Left colon (tissue), 2 donors: ENCODE measurements at places on chromosomes 3 and 15. TPM values are rescaled to one million over a fixed set of nuclear protein-coding genes. Genes with fewer than 3 reads are reported as not detected.
A peak's percentile ranks its signal among the peaks of the same experiment; 100 is the strongest.

Gene GOLGA6A
- not detected for total RNA-seq

Gene BFSP2
- not detected for total RNA-seq

Gene GABRR3
- not detected for total RNA-seq

Gene EFCAB12
- 0.56 TPM for total RNA-seq

Gene MUSTN1
- 2.5 TPM for total RNA-seq

Gene GNAT1
- not detected for total RNA-seq

Gene ATP8B4
- 1.9 TPM for total RNA-seq

Gene CSK
- 84.8 TPM for total RNA-seq

Gene GUCA1C
- not detected for total RNA-seq

Gene HCN4
- 0.12 TPM for total RNA-seq

Gene RRP9
- total RNA-seq: 11.0 TPM

Gene PATL2
- total RNA-seq: 4.3 TPM

Gene WDR93
- not detected for total RNA-seq

- no peak for DNase-seq
These were observed 398.2 kb upstream of the TPM1 start for GRCh38 chr15:62644216-62644888.

GRCh38 chr15:63401078-63401477 is 19.4 kb upstream of the CA12 start:
- no peak for DNase-seq

DNA sequence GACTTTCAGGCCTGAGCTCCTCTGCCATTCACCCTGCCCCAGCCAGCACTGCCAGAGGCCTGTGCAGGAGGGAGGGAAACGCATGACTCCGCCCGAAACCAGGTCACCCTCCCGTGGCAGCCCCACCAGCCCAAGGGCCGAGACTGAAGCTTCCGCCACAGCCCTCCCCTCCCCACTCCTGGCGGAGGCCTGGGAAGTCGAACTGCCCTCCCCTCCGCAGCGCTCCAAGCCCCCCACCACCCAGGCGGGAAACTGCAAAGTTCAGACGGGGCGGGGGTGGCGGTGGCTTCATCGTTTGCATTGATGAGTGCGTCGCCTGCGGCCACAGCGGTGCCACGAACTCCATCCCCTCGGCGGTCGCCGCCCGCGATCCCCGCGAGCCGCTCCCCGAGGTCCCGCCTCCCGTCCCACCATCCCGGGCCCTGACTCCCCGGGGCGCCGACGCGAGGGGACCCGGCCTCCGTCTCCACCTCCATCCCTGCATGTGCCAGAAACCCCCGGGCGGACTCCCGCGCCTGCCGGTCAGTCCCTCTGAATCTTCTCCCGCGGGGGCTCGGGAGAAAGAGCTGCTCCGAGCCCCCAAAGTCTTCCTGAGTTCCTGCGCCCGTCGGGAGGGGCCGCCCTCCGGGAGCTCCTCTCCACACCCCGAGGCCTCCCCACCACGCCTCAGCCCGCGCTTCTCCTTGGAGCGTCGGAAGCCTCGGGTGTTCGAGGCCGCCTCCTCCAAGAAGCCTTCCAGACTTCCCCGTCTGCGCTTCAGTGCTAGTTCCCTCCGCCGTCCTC is 698 bp downstream of the MELTF start:
- DNase-seq: peak; percentile 32

DNA sequence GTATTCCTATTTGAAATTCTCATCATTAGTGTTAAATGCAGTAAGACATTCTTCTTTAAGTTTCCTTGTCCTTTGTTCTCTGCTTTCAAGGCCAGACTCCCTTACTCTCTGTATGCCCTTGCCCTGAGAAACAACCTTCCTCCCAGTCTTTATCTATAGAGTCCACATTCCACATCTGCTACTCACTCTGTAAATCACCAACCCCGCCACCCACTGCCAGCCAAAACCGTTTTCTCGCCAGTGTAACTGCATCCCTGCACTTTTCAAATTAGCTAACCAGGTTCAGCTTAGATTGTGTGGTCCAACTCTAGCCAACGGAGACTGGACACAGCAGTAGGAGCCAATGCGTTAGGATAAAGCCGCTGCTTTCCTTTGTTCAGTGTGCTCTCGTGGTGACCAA is 402.4 kb upstream of the PDZRN3 start:
- DNase-seq: no peak

DNA sequence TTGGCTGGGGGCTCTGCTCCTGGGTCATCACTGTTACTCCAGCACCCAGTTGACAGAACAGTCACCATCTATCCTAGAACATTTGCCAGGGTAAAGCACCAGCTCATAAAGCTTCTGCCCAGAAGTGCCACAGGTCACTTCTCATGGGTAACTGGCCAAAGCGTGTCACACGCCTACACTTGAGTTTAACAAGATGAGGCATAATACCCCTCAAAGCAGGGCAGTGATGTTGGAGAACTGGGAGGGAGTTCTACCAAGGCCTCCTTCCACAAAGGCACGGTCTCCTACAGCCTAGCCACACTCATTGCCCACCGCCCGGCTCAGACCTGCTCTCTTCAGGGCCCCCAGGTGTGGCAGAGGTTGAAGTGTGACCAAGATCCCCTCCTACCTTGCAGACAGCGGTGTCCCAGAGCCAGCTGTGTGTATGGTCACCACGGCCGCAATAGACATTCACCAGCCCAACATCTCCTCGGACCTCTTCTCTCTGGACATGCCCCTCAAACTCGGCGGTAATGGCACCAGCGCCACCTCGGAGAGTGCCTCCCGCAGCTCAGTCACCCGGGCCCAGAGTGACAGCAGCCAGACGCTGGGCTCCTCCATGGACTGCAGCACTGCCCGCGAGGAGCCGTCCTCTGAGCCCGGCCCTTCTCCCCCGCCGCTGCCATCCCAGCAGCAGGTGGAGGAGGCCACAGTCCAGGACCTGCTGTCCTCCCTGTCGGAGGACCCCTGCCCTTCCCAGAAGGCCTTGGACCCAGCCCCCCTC is 107.7 kb downstream of the ETFA start:
- no peak for DNase-seq

DNA sequence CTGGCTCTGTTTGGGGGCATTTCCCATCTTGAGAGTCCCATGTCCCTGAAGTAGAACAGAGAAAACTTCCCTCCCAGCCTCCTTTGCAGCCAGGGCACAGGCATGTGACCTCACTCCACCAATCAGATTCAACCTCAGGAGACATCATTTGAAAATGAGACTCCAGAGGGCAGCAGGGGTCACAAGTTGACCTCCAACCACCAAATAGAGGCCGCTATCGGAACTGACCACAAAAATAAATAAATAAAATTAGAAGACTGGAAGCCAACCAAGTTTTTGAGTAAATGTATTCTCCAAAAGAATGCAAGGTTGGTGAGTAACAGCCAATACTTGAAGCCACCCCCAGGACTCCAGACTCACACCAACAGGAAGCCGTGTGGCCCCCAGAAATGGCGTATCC is 106.5 kb downstream of the CHSY1 start:
- DNase-seq: no peak

GRCh38 chr3:179149406-179149867 is 1.3 kb downstream of the PIK3CA start:
- no peak for DNase-seq

DNA sequence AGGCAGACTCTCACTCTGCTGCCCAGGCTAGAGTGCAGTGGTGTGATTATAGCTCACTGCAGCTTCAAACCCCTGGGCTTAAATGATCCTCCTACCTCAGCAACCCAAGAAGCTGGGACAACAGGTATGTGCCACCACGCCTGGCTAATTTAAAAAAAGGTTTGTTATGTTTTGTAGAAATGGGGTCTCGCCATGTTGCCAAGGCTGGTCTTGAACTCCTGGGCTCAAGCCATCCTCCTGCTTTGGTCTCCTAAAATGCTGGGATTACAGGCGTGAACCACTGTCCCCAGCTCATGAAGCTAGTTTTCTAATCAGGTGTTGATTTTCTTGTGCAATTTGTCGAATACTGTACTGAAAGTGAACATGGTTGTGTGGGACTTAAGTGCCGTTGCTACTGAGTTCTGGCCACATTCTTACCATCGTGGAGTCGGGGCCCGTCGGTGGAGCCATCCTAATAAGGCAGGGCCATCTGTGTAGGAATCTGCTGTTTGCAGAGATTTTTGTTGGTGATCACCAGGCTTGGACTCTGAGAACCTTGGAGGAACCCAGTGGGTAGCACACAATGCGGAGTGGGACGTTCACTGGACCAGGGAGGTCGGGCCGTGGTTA is 193.2 kb downstream of the GOLGA6L6 start:
- no peak for DNase-seq

DNA sequence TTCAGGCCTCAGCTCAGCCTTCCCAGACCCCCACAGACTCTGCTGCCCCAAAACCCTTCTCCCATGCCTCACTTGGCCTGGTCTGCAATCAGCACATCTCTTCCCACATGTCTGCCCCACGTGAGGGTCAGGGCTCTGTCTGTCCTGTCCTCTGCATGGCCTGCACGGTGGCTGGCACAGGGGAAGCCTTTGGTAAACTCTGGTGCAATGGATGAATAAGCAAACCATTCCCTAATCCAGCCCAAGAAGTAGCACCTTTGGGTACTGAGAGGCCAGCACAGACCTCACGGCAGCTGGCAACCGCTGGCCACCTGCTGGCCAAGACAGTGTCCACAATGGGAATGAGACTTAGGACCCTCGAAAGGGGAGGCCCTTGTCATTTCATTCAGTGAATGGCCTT is 27.7 kb downstream of the ABTB1 start:
- DNase-seq: no peak

GRCh38 chr15:52148403-52148802 is 35.8 kb upstream of the BCL2L10 start:
- no peak for DNase-seq

- DNase-seq: no peak
These were observed 258.7 kb downstream of the SLCO3A1 start for GRCh38 chr15:92112180-92112579.

GRCh38 chr15:29132735-29133181 is 136.9 kb downstream of the NSMCE3 start:
- no peak for DNase-seq

GRCh38 chr15:65086680-65087111 is 10.2 kb downstream of the KBTBD13 start:
- no peak for DNase-seq

- no peak for DNase-seq
These were observed 92.7 kb downstream of the UACA start for GRCh38 chr15:70670680-70671079.

DNA sequence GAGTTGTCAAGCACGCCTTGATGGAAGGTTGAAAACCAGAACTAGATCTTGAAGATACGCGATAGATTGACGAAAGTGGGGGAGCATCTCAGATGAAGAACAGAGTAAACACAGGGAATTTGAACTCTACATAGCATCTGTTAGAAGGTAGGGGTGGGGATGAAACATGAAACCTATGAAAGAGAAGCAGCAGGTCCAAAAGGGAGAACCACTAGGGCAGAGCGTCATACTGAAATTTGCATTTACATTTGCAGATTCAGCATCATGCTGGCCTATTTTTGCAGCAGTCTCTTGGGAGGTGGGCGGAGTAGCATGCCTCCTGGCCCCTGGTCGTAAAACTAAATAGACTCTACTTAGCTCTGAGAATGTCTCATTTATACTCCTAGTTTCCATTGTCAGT is 46.1 kb upstream of the RASGRP1 start:
- DNase-seq: no peak

GRCh38 chr3:48403533-48404439 is 26.1 kb downstream of the PLXNB1 start:
- no peak for DNase-seq

GRCh38 chr3:52230461-52230860 is 5.0 kb upstream of the TLR9 start:
- DNase-seq: no peak

DNA sequence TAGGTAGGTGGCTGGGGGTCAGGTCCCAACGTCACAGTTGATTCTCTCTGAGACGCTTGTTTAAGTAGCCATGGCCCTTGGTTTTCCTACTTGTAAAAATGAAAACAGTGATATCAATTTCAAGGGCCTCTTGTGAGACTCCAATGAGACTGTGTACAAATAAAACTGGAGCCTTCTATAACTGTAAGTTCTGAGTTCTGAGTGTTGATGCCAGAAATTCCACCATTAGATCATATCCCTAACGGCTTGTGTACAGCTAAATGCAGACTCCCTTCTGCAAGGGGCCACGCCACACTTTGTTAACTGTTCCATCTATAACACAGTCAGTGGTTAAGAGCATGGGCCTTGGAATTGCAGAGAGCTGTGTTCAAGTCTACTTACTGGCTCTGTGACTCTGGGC is 267.3 kb downstream of the TLE3 start:
- DNase-seq: no peak

DNA sequence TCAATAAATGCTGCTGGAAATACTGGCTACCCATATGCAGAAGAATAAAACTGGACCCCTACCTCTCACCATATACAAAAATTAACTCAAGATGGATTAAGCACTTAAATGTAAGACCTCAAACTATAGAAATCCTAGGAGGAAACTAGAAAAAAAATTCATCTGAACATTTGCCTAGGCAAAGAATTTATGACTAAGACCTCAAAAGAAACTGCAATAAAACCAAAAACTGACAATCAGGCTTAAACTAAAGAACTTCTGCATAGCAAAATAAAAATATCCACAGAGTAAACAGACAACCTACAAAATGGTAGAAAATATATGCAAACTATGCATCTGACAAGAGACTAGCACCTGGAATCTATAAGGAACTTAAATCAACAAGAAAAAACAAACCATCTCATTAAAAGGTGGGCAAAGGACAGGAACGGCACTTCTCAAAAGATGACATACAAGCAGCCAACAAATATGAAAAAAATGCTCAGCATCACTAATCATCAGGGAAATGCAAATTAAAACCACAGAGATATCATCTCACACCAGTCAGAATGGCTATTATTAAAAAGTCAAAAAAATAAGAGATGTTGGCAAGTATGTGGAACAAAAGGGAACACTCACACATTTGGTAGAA is 47.0 kb downstream of the MYO9A start:
- no peak for DNase-seq

DNA sequence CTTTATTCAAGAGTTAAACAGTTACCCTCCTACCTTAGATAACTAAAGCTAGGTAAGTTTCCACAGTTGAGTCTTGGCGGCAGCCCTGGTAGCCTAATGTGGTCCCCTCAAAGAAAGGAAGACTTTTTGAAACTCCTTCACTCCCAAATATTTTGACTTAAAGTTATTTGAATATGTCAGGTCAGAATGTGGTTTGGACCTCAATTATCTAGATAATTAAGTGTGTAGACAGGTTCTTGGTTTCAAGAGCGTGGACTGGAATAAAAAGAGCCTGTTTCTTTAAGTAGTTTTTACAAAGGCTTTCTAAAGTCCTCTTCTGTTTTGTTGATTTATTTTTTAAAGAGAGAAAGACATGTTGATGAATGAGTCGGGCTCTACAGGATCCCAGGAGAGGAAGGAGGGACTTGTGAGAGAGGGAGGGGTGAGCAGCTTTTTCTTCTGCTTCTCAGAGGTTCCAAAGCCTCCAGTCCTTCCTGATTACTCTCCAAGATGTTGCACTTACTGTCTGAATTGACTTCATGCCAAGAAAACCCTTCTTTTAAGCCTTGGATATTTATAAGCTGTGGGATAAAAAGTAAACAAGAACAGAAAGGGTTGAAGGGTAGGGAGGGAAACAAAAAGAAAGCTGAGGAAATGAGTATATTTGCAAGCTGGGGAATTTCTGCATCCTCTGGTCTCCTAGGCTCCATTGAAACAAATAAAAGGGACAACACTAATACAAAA is 457.4 kb downstream of the IGSF11 start:
- DNase-seq: no peak
